GM23248 (cell line): ENCODE measurements at places on chromosomes 2 and 18. TPM values are rescaled to one million over a fixed set of nuclear protein-coding genes. Genes with fewer than 3 reads are reported as not detected.

Gene SPR
- 17.1 and 19.6 TPM in 2 replicates for polyA plus RNA-seq

DNA sequence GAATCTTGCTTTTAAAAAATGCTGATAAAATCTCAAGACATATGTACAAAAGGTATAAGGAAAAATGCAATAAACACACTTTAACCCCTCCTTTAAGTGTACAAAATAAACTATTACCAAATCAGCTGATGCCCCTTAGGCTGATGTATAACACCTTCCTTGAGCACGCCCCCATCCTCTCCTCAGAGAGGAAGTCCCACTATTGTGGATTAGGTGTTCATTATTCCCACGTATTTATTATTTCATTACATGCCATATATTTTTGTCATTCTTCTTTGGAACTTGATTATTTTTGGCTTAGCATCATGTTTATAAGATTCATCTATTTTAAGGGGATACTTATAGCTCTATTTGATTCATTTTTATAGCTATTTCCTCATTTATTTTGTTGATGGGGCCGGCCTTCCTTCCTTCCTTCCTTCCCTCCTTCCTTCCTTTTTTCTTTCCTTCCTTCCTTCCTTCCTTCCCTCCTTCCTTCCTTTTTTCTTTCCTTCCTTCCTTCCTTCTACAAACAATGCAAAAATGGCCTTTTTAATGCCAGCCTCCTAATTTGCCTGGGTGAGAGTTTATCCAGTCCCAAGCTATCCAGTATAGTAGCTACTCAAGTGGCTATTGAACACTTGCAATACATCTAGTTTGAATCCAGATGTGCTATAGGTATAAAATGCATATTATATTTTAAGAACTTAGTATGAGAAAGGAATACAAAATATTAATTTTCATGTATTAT is 4.0 kb downstream of the SERPINB13 start:
- DNase-seq = no peak

DNA sequence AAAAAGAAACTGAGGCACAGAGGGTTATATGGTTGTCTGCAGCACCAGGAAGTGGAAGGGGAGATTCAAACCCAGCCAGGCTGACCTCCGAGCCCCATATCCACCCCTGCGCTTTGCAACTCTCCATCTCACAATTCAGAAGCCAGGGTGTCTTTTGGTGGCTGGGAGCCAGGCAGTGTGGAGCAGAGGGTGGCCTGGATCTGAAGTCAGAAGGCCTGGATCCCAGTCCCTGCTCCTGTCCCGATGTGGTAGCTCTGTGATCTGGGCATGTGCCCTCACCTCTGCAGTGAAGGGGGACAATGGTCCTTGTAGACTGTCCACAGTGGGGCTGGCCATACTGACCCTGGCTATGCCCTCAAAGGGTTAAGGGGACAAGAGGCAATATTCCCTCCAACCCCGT is 57.0 kb downstream of the CIB4 start:
- DNase-seq = no peak

GRCh38 chr2:208984376-208985090 is 439.3 kb upstream of the MAP2 start:
- peak; percentile 42 for DNase-seq

DNA sequence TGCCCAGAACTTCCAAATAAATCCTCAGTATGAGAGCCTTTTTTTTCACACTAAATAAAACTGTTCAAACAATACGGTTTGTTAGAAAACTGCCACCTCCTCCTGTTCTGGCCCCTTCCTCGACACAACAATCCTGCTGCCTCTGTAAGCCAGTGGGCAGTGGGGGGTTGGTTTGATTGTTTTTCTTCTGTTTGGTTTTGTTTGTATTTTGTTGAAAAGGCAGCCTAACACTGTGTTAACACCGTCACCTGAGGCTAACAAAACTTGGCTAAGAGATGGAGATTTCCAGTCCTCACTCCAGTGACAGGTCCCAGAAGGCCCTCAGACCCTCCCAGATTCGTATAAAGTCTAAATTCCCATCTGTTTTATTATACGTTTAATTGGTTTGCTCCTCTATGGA is 402.1 kb downstream of the ZNF521 start:
- no peak for DNase-seq

DNA sequence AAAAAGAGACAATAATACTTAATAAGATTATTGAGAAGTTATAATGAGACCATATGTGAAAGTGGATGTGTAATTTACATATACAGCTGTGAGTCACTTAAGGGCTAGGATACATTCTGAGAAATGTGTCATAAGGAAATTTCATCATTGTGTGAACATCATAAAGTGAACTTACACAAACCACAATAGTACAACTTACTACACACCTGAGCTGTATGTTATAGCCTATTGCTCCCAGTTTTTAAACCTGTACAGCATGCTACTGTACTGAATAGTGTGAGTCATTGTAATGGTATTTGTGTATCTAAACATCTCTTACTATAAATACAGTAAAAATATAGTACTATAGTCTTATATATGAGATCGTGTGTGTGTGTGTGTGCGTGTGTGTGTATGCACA is 1420.3 kb upstream of the PIK3C3 start:
- DNase-seq = peak; percentile 10
